ENCODE measurements at places on chromosomes 7 and 10.

- DNase-seq: no peak
Observed at GRCh38 chr10:12742771-12743170, 258.7 kb downstream of the CCDC3 start.

GRCh38 chr7:64888561-64888900 lies 14.5 kb upstream of the ZNF273 start:
- no peak for DNase-seq

GRCh38 chr7:43768887-43769272 lies 10.4 kb downstream of the BLVRA start:
- no peak for DNase-seq

DNA sequence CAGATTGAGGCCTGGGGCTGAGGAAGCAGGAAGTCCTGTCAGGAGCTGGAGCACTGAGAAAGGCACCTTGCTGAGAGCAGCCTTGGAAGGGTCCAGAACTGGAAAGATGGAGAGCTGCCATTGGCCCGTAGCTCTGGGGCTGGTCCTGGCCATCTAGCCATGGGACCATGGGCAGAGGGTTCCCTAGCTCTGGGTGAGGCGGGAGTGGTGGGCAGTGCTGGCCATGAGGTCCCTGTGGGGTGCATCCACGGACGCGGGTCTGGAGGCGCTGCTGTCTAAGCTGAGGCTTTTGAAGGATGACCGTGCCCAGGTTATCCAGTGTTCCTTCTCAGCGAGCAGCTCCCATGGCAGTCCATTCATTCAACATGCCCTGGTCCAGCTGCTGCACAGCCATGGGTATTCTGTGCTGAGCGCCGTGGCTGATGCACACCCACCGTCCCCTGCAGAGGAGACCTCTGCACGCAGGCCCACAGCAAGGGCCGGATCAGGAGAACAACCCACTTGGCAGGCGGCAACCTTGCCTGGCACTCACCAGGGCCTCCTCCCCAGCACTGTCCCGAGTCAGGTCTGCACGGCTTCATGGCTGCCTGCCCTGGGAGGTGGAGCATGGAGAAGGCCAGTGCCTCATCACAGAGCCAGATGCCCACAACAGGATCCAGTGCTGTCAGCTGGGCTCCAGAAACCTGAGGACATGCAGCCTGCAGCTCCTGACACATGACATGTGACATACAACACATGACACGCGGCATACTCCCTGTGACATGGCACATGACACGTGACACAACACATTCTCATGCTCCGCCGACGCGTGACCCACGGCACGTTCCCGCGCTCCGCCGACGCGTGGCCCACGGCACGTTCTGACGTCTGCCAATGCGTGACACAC lies 121.9 kb downstream of the INPP5A start:
- no peak for DNase-seq

- no peak for DNase-seq
Observed at GRCh38 chr10:69329721-69330178, 51.5 kb downstream of the HK1 start.

DNA sequence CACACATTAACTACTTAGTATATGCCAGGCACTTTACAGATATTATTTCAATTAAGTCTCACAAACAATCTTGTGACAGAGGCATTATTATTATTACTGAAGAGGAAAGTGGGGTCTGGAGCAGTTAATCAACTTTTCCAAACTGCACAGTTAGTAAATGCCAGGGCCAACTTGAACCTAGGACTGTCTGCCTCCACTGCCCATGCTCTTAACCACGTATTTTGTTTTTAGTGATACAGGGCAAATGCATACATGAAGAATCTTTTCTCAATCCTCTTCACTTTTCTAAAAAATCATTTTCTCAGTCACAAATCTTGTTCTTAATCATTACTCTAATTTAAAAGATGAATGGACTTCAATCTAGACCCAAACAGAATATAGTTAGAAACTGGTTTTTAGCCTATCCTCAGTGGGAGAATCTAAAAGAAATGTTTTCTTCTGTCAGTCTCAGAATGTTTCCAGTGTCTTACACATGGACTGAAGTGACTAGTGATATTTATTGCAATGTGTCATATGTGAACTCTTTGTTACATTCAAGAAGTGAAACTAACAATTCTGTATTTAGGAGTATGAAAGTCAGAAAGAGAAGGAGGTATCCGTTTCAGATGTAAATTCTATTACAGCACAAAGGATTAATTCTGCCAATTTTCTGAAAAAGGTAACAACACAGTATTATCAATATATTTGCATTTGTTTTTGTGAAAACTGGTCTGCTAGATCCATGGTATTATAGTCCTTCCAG lies 55.5 kb upstream of the CCNJ start:
- no peak for DNase-seq

- no peak for DNase-seq
Observed at GRCh38 chr7:112143582-112143981, 62.6 kb downstream of the DOCK4 start.

DNA sequence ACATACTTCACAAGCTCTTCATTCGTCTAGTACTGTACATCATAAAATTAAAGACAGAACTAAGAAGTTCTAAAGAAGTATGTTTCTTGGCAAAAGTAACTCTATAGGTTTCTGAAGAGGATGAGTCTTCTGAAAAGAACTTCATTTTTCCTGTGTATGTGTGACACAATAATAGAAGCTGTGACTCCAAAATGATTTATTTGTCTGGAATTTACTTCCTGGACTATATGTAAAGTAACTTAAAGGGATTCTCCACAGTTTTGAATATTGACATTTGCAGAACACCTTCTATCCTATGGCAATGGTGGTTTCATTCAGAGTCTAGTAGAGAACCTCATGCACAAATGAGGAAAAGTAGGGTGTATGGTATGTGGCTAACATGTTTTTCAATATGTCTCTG lies 19.8 kb upstream of the CLDN12 start:
- no peak for DNase-seq

GRCh38 chr7:91043186-91043585 lies 221.0 kb upstream of the FZD1 start:
- no peak for DNase-seq

DNA sequence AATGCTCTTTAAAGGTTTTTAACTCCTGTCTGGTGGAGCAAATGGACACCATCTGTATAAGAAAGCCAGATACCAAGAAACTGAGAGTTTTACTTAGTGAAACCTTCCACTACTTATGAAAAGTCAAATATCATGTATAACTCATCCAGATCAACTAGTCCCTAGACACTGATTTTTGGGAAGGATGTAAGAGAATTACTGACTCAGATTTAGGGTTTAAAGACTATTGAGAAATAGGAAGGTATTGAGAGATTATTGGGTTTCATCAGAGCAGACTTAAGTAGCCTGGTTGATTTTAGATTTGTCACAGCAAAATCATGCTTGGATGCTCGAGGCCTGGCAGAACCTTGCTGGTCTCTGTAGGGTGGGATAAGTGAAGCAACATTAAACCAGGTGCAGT lies 3.1 kb downstream of the CSTF2T start:
- no peak for DNase-seq

DNA sequence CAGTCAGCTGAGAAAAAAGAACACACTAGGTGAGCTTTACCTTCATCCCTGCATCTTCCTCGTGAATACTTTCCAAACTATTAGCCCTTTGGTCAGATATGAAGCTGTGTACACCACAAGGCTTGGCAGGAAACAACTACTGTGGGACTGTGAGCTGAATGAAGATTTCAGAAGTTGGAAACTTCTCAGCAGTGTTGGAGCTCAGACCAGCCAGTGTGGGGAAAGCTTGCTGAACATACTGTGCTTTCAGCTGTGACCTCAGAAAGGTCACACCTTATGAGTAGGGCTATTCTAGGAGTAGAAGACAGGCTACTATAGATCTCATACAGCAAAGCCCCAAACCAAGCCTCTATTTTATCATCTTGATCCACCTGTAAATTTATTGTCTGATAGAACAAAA lies 123.6 kb downstream of the EXOC4 start:
- DNase-seq: no peak

All from naive thymus-derived CD4-positive, alpha-beta T cell (primary cell).